B cell (primary cell): ENCODE measurements at places on chromosomes 2 and 18.
A peak's percentile ranks its signal among the peaks of the same experiment; 100 is the strongest.

DNA sequence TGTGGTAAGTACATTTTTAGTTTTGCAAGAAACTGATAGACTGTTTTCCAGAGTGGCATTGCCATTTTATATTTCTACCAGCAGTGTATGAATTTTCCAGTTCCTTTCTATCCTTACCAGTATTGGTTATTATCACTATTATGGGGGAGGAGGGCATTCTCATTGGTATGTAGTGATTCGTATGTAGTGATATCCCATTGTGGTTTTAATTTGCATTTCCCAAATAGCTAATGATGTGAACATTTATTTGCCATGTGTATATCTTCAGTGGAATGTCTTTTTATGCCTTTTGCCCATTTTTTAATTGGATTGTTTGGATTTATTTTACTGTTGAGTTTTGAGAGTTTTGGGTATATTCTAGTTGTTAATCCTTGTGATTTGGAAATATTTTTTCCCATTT is 16.9 kb downstream of the EIF5B start:
- H3K36me3 ChIP-seq, result no peaks in the 10 kb centered on the region
- H3K27ac ChIP-seq, result no peak overlapping the region
- H3K4me3 ChIP-seq, result no peak overlapping the region

DNA sequence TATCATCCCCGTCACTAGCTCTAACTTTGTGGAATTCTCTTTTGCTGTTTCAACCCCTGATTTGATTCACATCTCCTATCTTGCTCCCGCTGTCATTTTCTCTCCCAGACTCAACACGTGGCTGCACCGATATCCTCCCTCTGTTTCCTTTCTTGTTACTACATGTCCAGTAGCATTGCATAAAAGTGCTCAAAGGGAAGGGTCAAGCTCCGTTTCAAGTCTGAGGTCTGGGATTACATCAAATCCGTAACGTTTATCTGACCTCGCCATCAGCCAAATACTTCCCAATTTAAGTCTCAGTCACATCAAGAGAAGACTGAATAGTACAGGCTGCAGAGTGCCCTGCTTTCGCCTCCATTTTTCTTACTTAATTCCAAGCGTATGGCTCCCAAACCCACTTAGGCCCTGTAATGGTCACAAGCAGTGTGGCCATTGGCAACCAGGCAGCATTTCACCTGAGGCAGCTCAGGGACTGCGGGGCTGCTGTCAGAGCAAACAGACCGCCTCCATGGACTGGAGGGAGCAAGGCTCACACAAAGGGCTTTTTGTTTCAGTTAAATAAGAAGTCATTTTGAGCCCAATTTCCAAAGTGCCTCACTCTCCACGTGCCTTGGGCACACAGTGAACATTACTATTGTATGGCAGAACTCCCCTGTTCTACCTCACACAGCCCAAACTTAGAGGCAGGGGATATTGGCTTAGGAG is 217.8 kb downstream of the BCL11A start:
- no peak for DNase-seq
- H3K27ac ChIP-seq, result peak overlapping the region; percentile 89
- H3K4me3 ChIP-seq, result no peak overlapping the region
- no peaks in the 10 kb centered on the region for H3K36me3 ChIP-seq

- H3K27ac ChIP-seq, result no peak overlapping the region
- H3K4me1 ChIP-seq, result peaks cover 17% of the 10 kb centered on the region
- no peaks in the 10 kb centered on the region for H3K27me3 ChIP-seq
- peaks cover 3% of the 10 kb centered on the region for H3K36me3 ChIP-seq
Measured at GRCh38 chr18:36020174-36020711, 47.1 kb downstream of the RPRD1A start.

DNA sequence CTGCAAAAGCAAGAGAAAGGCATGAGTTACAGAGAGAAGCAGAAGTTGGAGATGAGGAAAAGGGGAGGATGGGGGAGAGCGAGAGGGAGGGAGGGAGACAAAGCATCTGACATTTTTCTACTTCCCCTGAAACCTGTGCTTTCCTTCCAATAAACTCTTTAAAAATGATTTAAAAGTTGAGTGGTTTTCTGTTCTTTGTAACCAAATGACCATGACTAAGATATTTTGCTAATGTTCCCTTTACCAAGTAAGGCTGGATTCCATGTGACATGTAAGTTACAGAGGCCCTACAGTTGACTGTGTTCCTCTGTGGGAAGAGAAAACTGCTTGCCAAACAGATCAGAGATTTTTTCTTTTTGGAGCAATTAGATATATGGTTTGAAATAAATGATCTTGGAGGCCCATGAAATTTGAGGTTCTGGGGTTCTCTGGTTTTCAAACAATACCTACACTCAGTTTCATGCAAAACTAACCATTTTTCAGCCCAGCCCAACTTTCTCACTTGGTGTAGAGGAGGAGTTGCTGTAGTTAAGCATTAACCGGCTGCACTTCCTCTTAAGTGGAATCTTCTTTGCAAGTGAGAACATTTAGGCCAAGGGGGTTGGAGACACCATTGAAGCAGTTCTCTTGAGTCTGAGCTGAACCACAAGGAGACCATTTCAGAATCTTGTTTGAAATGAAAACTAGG is 34.5 kb downstream of the INSIG2 start:
- no peak overlapping the region for H3K27ac ChIP-seq
- DNase-seq, result no peak
- no peak overlapping the region for H3K4me3 ChIP-seq
- peaks cover 3% of the 10 kb centered on the region for H3K27me3 ChIP-seq
- no peaks in the 10 kb centered on the region for H3K4me1 ChIP-seq

- H3K4me1 ChIP-seq, result peaks cover 23% of the 10 kb centered on the region
- H3K27ac ChIP-seq, result no peak overlapping the region
- no peaks in the 10 kb centered on the region for H3K27me3 ChIP-seq
- H3K4me3 ChIP-seq, result no peak overlapping the region
Measured at GRCh38 chr18:79961527-79962291, 2.7 kb upstream of the HSBP1L1 start.

DNA sequence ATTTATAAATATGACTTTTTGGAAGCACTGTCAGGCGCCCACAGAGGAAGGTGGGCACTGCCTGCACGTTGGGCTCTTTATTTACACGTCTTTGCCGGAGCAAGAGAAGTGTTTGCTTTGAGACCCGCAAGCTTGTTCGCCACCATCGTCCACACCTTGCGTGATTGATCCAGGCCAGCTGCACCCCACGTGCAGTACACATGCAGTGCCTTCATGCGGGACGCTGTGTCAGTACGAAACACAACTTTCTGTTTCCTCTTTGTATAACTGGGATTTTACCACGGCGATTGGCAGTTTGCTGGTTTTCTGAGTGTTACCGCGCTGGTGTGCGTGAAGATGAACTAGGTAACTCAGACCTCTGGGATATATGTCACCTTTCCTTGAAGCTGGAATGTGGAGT is 571.0 kb upstream of the SALL3 start:
- H3K27me3 ChIP-seq, result peaks cover 3% of the 10 kb centered on the region
- no peaks in the 10 kb centered on the region for H3K4me1 ChIP-seq
- DNase-seq, result no peak
- H3K27ac ChIP-seq, result no peak overlapping the region
- H3K36me3 ChIP-seq, result no peaks in the 10 kb centered on the region

GRCh38 chr18:13281406-13281805 is 62.8 kb downstream of the LDLRAD4 start:
- peaks cover 18% of the 10 kb centered on the region for H3K4me1 ChIP-seq
- no peak overlapping the region for H3K27ac ChIP-seq
- DNase-seq, result no peak

GRCh38 chr18:12904012-12904516 is 20.0 kb upstream of the PTPN2 start:
- no peak overlapping the region for H3K4me3 ChIP-seq
- H3K27ac ChIP-seq, result no peak overlapping the region
- H3K4me1 ChIP-seq, result no peaks in the 10 kb centered on the region

- no peak overlapping the region for H3K4me3 ChIP-seq
- no peaks in the 10 kb centered on the region for H3K36me3 ChIP-seq
- no peaks in the 10 kb centered on the region for H3K4me1 ChIP-seq
- no peaks in the 10 kb centered on the region for H3K27me3 ChIP-seq
Measured at GRCh38 chr2:157696036-157696435, 67.4 kb upstream of the ACVR1C start.

GRCh38 chr2:41720331-41721251 is 327.2 kb upstream of the PKDCC start:
- H3K36me3 ChIP-seq, result no peaks in the 10 kb centered on the region
- H3K27ac ChIP-seq, result no peak overlapping the region
- H3K4me1 ChIP-seq, result no peaks in the 10 kb centered on the region
- H3K27me3 ChIP-seq, result no peaks in the 10 kb centered on the region
- no peak for DNase-seq
- H3K4me3 ChIP-seq, result no peak overlapping the region

DNA sequence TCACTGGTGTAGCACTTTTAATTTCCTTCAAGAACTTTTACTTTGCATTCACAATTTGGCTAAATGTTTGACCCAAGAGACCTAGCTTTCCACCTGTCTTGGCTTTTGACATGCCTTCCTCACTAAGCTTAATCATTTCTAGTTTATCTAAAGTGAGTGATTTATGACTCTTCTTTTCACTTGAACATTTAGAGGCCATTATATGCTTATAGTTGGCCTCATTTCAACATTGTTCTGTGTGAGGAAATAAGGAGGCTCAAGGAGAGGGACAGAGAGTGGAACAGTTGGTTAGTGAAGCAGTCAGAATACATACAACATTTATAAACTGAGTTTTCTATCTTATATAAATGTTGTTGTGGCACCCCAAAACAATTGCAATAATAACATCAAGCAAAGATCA is 489.3 kb upstream of the CDH2 start:
- no peaks in the 10 kb centered on the region for H3K27me3 ChIP-seq
- no peaks in the 10 kb centered on the region for H3K4me1 ChIP-seq
- H3K36me3 ChIP-seq, result no peaks in the 10 kb centered on the region
- DNase-seq, result no peak
- no peak overlapping the region for H3K4me3 ChIP-seq
- no peak overlapping the region for H3K27ac ChIP-seq

GRCh38 chr2:196399722-196400691 is 228.6 kb upstream of the STK17B start:
- H3K4me3 ChIP-seq, result no peak overlapping the region
- no peak for DNase-seq
- H3K36me3 ChIP-seq, result no peaks in the 10 kb centered on the region
- no peaks in the 10 kb centered on the region for H3K27me3 ChIP-seq

DNA sequence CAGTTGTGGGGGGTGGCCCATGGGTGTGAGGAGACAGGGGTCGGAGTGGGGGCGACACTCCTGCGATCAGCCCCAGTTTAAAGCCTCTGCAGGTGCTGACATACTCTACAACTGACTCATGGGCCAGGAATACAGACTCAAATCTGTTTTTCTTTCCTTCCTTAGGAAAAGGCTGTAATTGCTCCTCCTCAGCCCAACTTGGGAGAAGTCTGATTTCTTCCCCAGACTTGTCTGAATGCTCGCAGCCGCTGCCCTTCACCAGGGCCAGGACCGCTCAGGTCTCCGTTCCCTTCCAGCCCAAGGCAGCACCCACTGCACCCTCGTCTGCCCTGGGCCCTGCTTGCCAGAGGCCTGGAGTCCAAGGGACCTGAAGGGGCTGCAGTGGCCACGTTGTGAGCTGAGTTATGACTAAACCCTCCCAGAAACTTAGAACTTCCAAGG is 41.3 kb downstream of the RHOB start:
- H3K4me3 ChIP-seq, result no peak overlapping the region
- no peaks in the 10 kb centered on the region for H3K36me3 ChIP-seq
- H3K4me1 ChIP-seq, result no peaks in the 10 kb centered on the region
- H3K27ac ChIP-seq, result no peak overlapping the region
- no peak for DNase-seq

DNA sequence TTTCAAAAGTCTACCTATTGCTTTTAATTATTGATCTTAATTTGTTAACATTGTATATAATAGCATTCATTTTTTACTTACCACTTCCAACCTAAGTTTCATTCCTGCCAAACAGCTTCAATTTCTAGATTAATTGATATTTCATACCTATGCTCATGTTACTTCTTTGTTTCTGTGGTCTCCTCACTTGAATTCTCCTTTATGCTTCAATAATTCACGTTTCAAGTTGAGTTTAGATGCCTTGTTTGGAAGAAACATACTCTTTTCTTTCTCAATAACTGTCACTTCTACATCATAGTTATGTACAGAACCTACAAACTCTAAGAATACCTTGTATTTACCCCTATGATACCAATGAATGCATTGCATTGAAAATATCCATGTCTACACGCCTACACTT is 862.2 kb upstream of the LRATD1 start:
- no peak overlapping the region for H3K27ac ChIP-seq
- DNase-seq, result no peak
- no peaks in the 10 kb centered on the region for H3K36me3 ChIP-seq

GRCh38 chr18:54880395-54881105 is 52.3 kb downstream of the RAB27B start:
- no peak overlapping the region for H3K27ac ChIP-seq
- H3K4me3 ChIP-seq, result no peak overlapping the region
- no peaks in the 10 kb centered on the region for H3K36me3 ChIP-seq
- H3K4me1 ChIP-seq, result no peaks in the 10 kb centered on the region

GRCh38 chr2:60523963-60524362 is 29.5 kb downstream of the BCL11A start:
- H3K27me3 ChIP-seq, result no peaks in the 10 kb centered on the region
- peak overlapping the region; percentile 70 for H3K27ac ChIP-seq
- DNase-seq, result no peak
- H3K4me1 ChIP-seq, result peaks cover 92% of the 10 kb centered on the region
- peaks cover 76% of the 10 kb centered on the region for H3K36me3 ChIP-seq

DNA sequence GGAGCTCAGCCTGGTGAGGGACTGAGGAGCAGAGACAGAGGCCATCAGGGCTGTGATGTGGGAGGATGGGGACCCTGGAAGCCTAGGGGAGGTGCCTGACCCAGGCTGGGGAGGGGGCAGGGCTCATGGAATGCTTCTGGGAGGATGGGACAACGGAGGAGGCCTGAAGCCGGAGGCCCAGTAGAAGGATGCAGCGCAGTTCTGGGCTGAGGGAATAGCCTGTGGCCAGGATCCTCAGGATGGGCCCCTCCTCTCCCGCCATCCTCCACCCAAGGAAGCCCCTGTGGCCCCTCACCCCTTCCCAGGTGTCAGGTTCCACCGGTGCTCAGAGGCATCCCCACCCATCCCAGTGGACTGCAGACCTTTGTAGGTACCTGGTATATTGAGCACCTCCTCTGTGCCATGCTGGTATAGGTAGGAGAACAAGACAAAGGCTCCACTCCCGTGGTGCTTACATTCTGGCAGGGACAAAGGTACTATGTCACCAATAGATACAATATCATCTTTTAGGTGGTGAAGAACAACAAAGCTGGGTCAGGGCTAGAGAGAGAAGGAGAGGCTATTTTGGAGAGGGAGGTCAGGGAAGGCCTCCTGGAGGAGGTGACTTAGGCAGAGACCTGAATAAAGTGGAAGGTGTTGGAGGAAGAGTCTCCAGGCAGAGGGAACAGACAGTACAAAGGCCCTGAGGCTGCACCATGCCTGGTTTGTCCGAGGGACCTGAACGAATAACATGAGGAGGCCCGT is 2.7 kb downstream of the ZAP70 start:
- no peak overlapping the region for H3K27ac ChIP-seq
- H3K4me3 ChIP-seq, result no peak overlapping the region
- peaks cover 32% of the 10 kb centered on the region for H3K4me1 ChIP-seq
- no peak for DNase-seq

DNA sequence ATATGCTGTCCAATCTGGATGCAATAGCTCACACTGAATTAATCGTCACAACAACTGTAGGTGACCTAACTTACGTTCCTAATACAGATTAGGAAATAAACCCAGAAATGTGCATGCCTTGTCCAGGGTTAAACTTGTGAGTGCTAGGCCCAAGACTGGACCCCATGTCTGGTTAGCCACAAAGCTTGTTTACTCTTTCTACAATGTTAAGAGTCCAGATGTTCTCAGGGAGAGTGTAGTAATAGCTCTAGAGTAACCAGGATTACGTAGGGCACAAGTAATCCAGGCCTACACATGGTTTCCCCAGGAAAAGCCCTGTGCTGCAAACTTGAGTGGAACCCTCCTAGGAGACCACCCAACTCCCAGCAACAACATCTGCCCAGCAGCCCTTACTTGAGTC is 26.2 kb downstream of the TRIB2 start:
- DNase-seq, result no peak
- H3K4me1 ChIP-seq, result no peaks in the 10 kb centered on the region
- no peaks in the 10 kb centered on the region for H3K27me3 ChIP-seq
- H3K36me3 ChIP-seq, result peaks cover 46% of the 10 kb centered on the region
- H3K4me3 ChIP-seq, result no peak overlapping the region
- H3K27ac ChIP-seq, result no peak overlapping the region
